Right ventricle myocardium inferior (tissue), 1 donor: ENCODE measurements at places on chromosomes 7 and 10. TPM values are rescaled to one million over a fixed set of nuclear protein-coding genes. Genes with fewer than 3 reads are reported as not detected.

FKBP9 gene
- 124 TPM for total RNA-seq

TRIM56 gene
- 21.0 TPM for total RNA-seq

ETV1 gene
- 27.9 TPM for total RNA-seq

SPDYE6 gene
- total RNA-seq, result not detected

FGFR2 gene
- total RNA-seq, result 0.70 TPM

UCN3 gene
- total RNA-seq, result not detected

SPDYE1 gene
- total RNA-seq, result not detected

PDE6C gene
- total RNA-seq, result not detected

AOAH gene
- total RNA-seq, result 1.9 TPM

CXCL12 gene
- 144 TPM for total RNA-seq

DMBT1 gene
- total RNA-seq, result not detected

ZNF736 gene
- 3.4 TPM for total RNA-seq

ASZ1 gene
- not detected for total RNA-seq

DNAJC12 gene
- total RNA-seq, result 7.1 TPM

NME8 gene
- total RNA-seq, result not detected

HOXA5 gene
- not detected for total RNA-seq

PLCE1 gene
- total RNA-seq, result 4.2 TPM

THSD7A gene
- 1.5 TPM for total RNA-seq

C7orf33 gene
- total RNA-seq, result not detected

GPER1 gene
- 3.6 TPM for total RNA-seq

ATOH7 gene
- total RNA-seq, result not detected

ACTR3C gene
- 5.7 TPM for total RNA-seq

ACTL6B gene
- total RNA-seq, result not detected

KMT2E gene
- total RNA-seq, result 35.1 TPM

SUV39H2 gene
- 4.9 TPM for total RNA-seq

IQUB gene
- 0.54 TPM for total RNA-seq

MET gene
- 15.9 TPM for total RNA-seq

GPR26 gene
- total RNA-seq, result not detected

C10orf62 gene
- 0.97 TPM for total RNA-seq

NODAL gene
- not detected for total RNA-seq

ZNF425 gene
- total RNA-seq, result 0.60 TPM

SRI gene
- 93.6 TPM for total RNA-seq

CYP2C19 gene
- not detected for total RNA-seq

SMO gene
- total RNA-seq, result 4.6 TPM

KCNH2 gene
- total RNA-seq, result 97.3 TPM

PPP1R17 gene
- not detected for total RNA-seq

TMEM225B gene
- total RNA-seq, result not detected

HMX2 gene
- total RNA-seq, result not detected
